ENCODE measurements at places on chromosomes 13 and 19.

DNA sequence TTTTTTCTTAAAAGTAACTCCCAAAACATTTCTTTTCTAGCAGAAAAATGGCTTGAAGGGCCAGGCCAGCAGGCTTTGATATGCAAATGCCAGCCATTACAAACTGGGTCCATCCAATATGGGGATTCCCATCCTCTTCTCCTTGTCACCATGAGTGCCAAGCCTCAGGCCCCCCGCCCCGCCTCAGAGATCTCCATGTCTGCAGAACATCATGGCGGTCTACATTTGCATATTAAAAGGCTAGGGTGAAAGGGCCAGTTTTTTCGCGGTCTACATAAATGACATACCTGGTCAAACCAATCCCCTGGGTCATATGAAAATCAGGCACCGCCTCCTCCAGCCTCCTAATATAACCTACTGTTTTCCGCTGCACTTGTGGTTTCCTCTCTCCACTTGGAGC, 1327.6 kb downstream of the UQCRFS1 start:
- no peak for DNase-seq

GRCh38 chr13:29922896-29923295, 72.5 kb upstream of the UBL3 start:
- no peak for DNase-seq

DNA sequence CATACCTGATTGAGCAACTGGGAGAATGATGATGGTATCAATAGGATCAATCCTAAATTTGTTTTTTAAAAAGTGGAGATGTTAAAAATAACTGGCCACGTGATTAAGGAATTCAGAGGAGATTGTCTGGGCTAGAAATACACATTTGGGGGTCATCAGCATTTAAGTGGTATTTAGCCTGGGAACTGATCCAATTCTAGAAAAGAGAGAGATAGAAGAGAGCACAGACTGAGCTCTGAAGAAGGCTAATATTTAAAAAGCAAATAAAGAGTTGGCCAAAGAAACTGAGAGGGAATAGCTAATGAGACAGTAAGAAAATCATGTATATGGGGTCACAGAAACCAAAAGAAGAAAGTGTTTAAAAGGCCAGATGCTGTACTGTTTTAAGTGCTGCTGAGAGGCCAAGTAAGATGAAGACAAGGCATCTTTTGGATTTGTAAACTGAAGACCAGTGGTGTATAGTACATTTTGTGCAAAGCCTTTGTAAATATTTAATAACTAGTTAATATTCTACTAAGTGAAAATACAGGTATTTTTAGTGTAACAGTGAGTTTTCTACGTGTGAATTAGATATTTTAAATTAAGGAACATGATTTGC, 40.2 kb downstream of the UBL3 start:
- DNase-seq, result no peak

- no peak for DNase-seq
These were observed 39.9 kb upstream of the VWA8 start for GRCh38 chr13:42000846-42001245.

GRCh38 chr13:29893438-29893837, 43.0 kb upstream of the UBL3 start:
- DNase-seq, result no peak

DNA sequence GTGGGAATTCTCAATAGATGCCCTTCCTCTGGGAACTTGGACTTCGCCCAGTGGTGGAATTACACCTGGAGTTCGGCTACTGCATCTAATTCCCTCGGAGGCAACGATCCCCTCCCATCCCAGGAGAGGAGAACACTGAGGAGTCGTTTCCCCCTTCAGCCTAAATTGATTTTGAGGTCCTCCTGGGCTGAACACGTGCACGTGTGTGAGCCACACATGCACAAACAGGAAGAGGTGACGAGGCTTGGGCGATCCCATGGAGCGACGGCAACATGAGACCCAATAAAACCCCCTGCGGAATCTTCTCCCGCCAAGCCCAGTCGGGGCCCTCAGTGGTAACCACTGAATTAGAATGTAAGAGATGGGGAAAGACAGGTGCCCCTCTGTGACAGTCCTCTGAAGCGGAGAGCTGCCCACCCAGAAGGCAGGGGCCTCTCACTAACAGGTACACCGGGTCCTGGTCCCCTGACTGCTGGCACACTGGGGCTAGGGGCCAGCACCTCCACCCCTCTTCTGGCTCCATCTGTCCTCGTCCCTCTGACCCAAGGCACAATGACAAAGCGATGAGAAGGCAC, 4.5 kb downstream of the MLLT1 start:
- DNase-seq, result no peak

DNA sequence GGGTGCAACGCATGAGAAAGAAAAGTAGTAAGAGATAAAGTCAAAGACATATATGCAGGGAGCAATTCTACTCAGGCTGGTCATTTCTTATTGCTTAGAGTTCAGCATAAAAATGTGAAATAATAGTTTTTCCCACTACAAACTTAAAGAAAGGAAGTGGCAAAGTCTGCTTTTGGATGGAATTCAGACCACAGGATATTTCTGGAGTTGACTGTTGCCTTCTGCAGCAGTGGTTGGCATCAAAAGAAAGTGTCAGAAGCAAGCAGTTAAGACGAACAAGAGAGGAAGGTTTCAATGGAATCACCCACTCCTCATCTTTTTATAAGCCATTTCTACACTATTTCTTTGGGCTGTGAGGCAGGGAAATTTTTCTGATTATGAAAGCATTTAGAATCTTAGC, 36.2 kb upstream of the TRPC4 start:
- no peak for DNase-seq

- no peak for DNase-seq
These were observed 546.0 kb upstream of the PCDH9 start for GRCh38 chr13:67776151-67776550.

GRCh38 chr13:97496511-97496910, 62.5 kb downstream of the RAP2A start:
- DNase-seq, result no peak

DNA sequence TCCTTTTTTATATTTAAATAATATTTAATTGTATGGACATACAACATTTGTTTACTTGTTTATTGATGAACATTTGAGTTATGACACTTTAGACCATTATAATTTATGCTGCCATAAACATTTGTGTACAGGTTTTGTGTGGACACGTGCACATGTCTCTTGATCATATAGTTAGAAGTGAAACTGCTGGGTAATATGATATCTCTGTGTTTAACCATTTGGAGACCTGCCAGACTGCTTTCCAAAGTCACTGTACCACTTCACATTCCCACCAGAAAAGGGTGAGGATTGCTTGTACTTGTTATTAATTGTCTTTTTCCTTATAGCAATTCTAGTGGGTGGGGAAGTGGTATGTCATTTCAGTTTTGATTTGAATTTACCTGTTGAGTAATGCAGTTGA, 145.6 kb upstream of the KLHL1 start:
- peak; percentile 96 for DNase-seq

DNA sequence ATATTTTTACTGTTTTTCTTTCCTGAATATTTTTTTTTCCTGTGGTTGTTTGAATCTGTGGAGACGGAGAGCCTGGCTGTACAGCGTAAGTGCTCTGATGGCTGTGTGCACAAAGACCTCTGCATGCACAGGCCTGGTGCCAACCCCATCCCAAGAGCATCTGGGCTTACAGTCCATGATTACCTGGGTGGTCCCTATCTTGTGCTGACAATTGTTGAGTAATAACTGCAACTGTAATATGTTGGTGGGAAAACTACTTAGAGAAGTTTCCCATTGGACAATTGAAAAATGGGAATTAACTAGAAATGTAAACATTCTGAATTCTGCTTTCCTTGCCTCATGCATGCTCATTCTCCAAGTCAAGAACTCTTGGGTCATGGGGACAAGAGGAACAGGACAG, 268.7 kb downstream of the SHISA2 start:
- DNase-seq, result no peak

GRCh38 chr13:23871616-23872220, 17.5 kb downstream of the MIPEP start:
- peak; percentile 48 for DNase-seq

DNA sequence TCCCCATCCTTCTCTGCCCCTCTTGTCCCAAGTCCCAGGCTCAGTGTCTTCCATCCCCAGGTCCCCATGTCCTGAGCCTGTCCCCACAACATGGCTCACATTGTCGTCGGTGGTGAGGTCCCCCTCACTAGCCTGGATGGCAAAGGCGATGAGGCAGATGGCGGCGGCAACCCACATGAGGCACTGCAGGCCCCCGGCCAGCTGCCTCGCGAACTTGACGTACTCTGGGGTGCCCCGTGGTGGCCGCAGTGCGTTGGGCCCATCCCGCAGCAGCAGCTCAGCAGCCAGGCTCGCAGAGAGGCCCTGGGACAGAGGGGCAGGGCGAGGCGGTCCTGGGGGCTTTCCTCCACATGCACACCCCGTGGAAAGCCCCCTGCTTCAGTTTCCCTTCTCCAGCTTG, 1.1 kb downstream of the ATP4A start:
- DNase-seq, result no peak

GRCh38 chr13:94313926-94314325, 165.6 kb downstream of the DCT start:
- no peak for DNase-seq

DNA sequence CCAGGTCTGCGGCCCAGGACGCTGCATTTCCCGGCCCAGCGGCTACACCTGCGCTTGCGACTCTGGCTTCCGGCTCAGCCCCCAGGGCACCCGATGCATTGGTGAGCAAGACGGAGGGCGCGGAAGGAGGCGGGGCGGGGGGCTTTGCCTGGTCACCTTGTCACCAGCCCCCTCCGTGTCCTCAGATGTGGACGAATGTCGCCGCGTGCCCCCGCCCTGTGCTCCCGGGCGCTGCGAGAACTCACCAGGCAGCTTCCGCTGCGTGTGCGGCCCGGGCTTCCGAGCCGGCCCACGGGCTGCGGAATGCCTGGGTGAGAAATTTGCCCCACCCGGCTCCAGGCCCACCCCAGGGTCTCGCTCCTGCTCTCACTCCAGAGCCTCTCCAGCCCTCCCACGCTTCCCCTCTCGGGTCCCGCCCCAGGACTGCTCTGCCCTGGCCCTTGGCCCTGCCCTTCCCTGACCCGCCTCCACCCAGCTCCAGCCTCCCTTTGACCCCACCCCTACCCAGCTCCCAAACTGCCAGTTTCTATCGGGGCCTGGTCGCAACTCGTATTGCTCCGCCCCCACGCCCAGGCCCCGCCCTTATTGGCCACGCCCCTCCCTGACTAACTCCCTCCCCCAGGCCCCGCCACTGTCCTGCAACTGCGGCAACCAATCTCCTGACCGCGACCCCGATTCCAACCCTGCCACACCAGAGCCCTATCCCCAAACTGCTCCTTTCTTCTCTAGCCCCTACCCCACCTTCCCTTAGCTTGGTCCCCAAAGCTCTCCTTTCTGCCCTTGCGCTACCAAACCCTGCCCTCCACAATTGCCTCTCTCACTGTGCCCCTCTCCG, 8.6 kb downstream of the LTBP4 start:
- DNase-seq, result no peak

- peak; percentile 17 for DNase-seq
These were observed 427 bp downstream of the ZNF160 start for GRCh38 chr19:53102756-53103233.

DNA sequence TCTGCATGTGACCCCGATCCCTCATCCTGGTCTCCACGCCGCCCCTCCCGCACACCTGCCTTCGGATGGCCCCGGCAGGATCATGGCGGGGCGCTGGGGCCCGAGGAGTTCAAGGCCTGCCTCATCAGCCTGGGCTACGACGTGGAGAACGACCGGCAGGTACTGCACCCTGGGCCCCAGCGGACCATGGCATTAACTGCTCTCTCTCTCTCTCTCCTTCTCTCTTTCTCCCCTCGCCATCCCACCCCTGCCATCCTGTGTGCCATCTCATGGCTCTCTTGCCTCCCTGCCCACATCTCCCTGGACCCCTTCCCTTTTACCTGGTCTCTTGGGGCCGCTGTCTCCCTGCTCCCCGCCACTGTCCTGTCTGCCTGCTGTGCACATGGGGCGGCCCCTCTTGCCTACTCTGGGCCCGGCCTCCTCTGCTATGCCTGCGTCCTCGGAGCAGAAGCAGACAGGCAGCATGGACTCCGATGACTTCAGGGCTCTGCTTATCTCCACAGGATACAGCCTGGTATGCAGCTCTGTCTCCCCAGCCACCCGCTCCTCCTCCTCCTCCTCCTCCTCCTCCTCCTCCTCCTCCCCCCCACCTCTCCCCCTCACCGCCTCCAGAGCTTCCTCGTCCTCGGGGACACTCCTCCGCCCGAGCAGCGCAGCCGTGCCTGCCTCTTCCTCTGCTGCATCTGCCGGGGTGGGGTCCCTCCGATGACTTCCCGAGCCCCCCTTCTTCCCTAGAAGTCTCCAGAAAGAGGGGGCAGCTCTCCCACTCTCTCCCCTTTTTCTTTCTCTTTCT, 16.2 kb downstream of the CAPN12 start:
- DNase-seq, result no peak

DNA sequence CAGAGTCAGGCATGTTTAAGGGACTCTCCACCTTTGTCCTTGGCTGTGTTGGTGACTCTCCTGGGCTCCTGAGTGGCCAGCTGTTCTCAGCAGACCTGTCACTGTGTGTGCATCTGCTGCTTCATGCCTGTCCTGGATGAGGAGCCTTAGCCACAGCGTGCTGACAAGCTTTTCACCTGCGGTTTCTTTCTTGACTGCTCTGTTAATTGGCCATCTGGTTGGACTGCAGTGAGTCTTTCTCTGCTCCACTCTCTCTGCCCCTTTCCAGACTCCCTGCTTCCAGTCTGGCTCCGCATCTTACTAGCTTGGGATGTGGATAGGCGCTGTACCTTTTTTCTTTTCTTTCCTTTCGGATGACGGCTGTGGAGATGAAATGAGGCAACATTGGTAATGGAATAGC, 38.8 kb downstream of the POLR1D start:
- DNase-seq, result no peak

GRCh38 chr13:60662595-60662994, 265.6 kb downstream of the TDRD3 start:
- DNase-seq, result no peak

- no peak for DNase-seq
These were observed 11.4 kb upstream of the LTBP4 start for GRCh38 chr19:40589591-40590429.

GRCh38 chr13:71695662-71696061, 171.3 kb downstream of the DACH1 start:
- DNase-seq, result no peak

DNA sequence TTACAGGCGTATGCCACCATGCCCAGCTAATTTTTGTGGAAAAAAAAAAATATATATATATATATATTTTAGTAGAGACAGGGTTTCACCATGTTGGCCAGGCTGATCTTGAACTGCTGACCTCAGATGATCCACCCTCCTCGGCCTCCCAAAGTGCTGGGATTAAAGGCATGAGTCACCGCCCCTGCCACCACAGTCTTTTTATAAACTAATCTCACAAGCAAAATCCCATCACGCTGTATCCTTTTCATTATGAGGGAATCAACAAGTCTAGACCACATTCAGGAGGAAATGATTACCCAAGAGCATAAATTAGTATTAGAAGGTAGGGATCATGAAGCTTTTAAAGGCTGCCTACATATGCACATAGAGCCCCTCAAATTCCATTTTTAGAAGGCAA, 210.6 kb upstream of the NBEA start:
- DNase-seq, result no peak

GRCh38 chr19:8631425-8631819, 989 bp downstream of the NFILZ start:
- DNase-seq, result no peak

DNA sequence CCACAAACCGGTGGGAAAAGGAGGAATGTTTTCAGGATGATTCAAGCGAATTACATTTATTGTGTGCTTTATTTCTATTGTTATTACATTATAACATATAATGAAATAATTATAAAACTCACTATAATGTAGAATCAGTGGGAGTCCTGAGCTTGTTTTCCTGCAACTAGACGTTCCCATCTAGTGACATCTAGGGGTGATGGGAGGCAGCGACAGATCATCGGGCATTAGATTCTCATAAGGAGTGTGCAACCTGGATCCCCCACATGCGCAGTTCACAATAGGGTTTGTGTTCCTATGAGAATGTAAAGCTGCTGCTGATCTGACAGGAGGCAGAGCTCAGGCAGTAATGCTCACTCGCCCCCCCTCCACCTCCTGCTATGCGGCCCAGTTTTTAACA, 54.5 kb downstream of the SPTBN4 start:
- DNase-seq, result no peak
